Stimulated activated CD4-positive, alpha-beta T cell treated with anti-CD3 and anti-CD28 coated beads, Interleukin-15, amount 100 ng/mL, for 1 hour (primary cell): ENCODE measurements at places on chromosomes 5 and 9.

GRCh38 chr5:15236911-15237508 lies 263.0 kb upstream of the FBXL7 start:
- no peak for DNase-seq

GRCh38 chr9:87375397-87376073 lies 122.1 kb upstream of the DAPK1 start:
- DNase-seq, result no peak

DNA sequence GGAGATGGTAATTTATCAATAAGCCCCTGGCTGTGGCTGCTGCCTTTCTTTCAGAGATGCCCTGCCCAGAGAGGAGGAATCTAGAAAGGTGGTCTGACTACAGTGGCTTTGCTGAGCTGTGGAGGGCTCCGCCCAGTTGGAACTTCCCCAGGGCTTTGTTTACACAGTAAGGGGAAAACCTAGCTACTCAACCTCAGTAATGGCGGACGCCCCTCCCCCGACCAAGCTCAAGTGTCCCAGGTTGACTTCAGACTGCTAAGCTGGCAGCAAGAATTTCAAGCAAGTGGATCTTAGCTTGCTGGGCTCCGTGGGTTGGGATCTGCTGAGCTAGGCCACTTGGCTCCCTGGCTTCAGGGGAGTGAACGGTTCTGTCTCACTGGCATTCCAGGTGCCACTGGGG lies 865.4 kb upstream of the ACO1 start:
- no peak for DNase-seq

DNA sequence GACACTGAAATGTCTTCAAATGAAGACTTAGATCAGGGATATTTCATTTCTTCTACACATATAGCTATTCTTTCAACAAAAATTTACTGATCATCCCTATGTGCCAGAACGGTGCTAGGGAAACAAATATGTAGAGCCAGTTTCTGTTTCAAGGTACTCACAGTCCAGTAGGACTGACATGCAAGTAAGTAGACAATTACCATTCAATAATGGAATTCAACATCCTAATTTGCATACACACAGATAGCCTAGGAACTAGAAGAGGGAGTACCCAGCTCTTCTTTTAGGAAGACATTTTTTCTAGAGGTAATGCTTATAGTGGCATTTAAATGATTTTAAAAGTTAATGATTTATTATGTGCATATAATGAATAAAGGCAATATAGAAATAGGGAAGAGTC lies 388.8 kb downstream of the ZSWIM6 start:
- no peak for DNase-seq

- no peak for DNase-seq
Observed at GRCh38 chr5:146213210-146213826, 9.9 kb downstream of the RBM27 start.

GRCh38 chr5:1987471-1987870 lies 104.7 kb upstream of the IRX4 start:
- no peak for DNase-seq

GRCh38 chr5:128174951-128175350 lies 91.4 kb downstream of the SLC12A2 start:
- DNase-seq, result no peak

DNA sequence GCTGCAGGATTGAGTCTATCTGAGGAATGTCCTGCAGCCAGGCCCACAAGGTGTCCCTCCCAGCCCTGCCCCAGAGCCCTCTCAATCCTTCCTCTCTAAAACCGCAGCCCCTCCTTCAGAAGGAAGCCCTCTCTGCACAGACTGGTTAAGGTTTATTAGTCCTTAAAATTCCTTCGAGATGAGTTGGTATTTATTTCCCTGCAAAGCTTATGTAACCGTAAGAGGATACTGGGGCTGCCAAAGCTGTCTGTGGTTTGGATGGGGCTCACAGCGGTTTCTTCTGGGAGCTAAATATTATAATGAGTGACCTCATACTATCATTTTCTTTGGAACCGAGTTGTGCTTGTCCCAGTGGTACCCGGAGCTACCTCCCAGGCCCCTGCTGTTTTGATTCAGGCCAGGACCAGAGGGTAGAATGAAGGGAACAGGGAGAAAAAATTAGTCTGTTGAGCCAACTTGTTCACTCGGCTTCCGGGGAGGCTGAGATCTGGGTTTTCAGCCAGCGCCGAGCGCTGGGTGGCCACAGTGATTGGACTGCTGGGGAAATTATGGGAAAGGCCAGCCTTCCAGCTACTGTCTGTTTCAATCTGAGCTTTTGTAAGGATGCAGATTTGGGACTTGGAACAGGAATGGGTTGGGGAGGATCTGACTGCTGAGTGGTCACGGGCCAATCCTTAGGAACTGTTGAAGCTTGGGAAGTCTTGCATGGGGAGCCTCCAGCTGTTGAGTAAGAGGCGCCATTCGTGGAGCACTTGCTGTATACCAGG lies 107.5 kb downstream of the NDFIP1 start:
- no peak for DNase-seq

GRCh38 chr5:126527892-126528291 lies 67.1 kb downstream of the ALDH7A1 start:
- DNase-seq, result no peak

- no peak for DNase-seq
Observed at GRCh38 chr5:50958852-50959457, 292.5 kb downstream of the PARP8 start.

- DNase-seq, result no peak
Observed at GRCh38 chr9:134175291-134175807, 11.0 kb upstream of the RNU6ATAC start.

DNA sequence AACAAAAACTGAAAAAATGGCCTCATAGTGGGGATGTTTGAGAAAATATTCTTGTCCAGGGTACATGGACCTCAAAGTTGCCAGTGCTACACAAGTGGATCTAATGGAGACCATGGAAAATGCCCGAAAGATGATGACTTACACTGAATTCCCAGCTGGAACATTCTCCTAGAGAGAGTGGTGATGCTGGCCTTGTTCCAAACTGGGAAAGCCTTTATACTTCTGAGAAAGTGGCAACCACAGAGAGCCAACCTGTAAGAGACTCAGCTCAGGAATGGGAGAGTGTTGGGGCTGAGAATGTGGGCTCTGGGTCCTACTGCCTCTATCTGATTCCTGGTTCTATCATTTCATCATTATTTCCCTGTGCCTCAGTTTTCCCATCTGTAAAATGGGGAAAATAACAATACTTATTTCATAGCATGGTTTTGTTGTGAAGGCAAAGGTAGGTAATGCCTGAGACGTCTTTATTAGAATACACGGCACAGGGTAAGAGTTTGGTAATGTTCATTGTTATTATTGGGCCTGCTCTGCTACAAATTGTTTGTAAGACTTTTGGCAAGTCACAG lies 229.0 kb upstream of the PANK3 start:
- no peak for DNase-seq

DNA sequence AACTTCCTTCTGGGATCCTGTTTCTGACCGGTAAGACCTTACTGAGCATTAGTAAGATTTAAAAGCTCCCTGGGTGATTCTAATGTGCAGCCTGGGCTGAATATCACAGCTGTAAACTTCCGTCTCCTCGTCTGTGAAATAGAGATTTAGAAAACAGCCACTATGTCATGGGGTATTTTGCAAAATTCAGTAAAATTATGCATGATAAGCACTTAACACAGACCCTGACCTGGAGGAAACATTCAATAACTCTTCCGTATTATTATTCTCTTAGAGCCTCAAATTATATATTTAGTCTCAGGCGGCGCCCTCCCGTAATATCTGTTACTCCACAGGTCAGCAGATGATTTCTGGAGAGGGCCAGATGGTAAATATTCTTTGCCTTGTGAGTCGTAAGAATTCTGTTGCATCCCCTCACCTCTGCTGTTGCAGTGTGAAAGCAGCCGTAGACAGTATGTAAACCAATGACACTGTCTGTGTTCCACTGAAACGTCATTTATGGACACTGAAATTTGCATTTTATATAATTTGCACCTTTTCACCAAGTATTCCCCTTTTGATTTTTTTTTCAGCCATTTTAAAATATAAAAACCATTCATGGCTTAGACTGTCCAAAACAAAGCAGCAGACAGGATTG lies 39.2 kb upstream of the RARS1 start:
- DNase-seq, result no peak

DNA sequence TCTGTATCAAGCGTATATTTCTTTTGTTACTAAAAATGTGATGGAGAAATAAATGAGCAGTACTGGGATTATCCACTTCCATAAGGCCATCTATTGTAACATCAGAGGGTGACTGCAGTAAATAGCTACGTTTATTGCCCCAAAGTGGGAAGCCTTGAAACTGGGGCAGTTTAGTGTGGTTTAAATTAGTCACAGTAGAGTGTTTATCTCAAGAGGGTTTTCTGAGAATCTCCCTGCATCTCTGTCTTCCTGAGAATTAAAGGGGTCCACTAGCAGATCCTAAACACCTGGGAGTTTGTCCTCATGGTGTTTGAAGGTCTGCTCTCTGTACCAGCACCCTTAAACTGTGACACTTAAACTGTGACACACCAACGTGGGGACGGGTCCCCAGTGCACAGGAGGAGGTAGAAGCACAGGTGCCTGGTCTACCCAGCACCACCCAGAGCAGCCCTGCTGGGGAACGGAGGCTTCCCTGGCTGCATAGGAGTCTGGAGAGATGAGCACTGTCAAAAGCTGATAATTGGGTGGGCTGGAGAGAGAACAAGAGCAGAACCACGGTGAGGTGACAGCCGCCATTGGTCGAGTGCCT lies 25.2 kb downstream of the PRRC2B start:
- DNase-seq, result no peak

- DNase-seq, result no peak
Observed at GRCh38 chr9:109248133-109248581, 72.7 kb downstream of the EPB41L4B start.

GRCh38 chr9:13485068-13485596 lies 205.6 kb upstream of the MPDZ start:
- DNase-seq, result no peak

- DNase-seq, result no peak
Observed at GRCh38 chr5:130350131-130350530, 445.9 kb downstream of the CHSY3 start.

DNA sequence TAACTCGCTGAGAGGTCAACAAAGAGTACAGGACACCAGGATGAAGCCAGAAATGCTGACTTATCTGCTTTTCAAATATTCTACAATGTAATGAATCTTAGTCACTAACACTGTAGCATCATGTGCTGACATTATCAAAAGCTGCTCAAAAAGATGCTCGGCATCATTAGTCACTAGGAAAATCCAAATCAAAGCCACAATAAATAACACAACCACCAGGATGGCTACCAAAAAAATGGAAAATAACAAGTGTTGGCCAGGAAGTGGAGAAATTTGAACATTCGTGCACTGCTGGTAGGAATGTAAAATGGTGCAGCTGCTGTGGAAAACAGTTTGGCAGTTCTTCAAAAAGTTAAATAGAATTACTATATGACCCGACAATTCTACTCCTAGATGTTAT lies 269.1 kb downstream of the GLIS3 start:
- no peak for DNase-seq

- DNase-seq, result no peak
Observed at GRCh38 chr5:80904533-80905187, 55.5 kb upstream of the RASGRF2 start.

DNA sequence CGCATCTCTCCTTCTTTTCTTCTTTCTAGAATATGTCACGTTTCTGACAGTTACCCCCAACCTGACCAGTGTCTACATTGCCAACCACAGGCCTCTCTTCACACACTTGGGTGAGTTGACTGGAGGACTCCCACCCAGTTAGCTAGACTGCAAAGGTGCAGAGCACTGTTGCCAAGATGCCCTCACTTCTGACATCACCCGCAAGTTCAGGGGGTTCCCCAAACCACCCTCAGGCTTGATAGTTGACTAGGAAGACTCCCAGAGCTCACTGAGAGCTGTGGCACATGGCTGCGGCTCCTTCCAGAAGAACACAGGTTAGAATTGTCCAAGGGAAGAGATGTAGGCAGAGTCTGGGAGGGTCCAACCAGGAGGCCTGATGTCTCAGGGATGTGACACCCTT lies 17.2 kb downstream of the ADAMTS13 start:
- no peak for DNase-seq

DNA sequence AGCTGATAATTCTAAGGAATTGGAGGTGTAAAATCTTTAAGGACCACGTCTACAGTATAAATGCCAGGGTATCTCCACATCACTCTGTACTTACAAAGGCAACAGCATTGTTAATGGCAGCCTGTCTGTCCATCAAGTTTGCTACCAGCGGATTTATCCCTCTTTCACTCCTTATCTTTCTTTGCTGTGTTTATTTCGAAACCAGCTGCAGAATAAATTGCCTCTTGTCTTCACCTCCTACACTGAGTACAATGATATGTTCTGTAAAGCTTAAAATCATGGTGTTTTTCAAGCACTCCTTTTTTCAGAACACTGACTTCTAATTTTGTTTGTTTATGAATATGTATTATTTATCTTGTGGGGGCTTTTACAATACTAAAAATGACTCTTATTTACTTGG lies 1088.1 kb downstream of the NR2F1-AS1 start:
- no peak for DNase-seq

DNA sequence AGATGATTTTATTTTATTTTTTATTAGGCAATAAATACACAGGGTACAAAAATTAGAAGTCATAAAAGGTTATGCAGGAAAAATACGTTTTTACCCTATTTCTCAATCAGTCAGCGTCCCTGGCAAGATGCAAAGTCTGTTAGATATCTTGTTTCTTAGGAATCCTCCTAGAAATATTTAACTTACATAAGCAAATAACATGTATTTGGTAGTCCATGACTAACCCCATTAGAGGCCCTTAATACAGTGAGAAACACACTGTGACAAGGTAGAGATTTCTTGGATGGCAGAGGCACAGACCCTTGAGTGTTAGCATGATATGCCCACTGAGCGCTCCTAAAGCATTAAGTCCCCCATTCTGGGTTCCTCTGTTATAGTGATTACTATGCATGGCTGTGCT lies 121.2 kb upstream of the ADAMTSL1 start:
- DNase-seq, result no peak

- DNase-seq, result no peak
Observed at GRCh38 chr5:16742938-16743337, 126.1 kb upstream of the RETREG1 start.

GRCh38 chr9:131886826-131887225 lies 146.9 kb upstream of the RAPGEF1 start:
- DNase-seq, result no peak

DNA sequence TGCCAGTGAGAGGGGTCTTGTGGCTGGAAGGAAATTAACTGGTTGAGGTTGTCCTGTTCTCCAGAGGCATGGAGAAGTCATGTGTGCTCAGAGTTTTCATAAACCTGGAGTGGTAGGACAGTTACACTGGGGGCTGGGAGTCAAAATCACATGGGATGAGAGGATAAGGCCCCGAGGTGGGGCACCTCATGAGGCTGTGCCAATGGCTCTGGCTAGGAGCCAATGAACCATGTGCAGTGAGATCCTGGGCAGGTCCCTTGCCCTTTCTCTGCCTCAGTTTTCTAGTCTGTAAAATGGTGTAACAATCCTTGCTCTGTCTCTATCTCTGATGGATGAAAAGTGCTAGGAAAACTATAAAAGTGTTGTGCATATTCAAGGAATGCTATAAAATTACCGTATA lies 7.0 kb upstream of the SYNPO start:
- DNase-seq, result no peak

DNA sequence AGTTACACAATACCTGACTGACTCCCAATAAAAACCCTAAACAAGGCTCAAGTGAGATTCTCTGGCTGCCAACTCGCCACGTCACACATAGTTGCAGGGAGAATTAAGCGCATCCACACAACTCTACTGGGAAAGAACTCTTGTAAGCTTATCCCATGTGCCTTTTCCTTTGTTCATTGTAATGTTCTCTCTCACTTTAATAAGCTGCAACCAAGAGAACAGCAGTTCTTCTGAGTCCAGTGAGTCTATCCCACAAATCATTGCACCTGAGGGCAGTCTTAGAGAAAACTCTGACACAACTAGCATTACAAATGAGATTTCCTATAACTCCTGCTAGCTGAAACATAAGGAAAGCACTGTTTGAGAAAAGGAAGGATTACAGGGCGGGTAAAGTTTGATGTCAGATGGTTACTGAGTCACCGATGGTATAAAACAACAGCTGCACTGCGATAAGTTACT lies 27.4 kb downstream of the CENPK start:
- DNase-seq, result no peak
